ENCODE measurements at places on chromosomes 3 and 15.

- no peak for DNase-seq
These were observed 31.6 kb upstream of the GATA2 start for GRCh38 chr3:128524374-128525299.

DNA sequence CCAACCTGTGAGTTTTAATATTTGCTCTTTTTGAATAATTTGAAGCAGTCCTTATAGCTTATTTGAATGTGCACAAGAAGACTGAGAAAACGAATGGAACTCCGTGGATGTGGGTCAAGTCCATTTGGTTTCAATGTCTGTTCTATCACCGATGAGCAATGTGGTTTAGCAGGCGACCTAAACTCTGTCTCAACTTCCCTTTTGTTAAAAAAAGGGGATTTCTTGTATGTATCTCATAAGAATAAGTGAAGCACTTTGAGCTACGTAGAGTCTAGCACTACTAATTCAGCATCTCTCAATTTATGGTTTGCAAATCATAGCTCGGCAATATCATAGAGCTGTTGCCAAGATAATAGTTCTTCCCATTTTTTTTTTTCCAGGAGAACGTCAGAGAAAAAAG lies 4.6 kb upstream of the SKIL start:
- DNase-seq = no peak

- DNase-seq = no peak
These were observed 134.1 kb upstream of the COL8A1 start for GRCh38 chr3:99504258-99504657.

DNA sequence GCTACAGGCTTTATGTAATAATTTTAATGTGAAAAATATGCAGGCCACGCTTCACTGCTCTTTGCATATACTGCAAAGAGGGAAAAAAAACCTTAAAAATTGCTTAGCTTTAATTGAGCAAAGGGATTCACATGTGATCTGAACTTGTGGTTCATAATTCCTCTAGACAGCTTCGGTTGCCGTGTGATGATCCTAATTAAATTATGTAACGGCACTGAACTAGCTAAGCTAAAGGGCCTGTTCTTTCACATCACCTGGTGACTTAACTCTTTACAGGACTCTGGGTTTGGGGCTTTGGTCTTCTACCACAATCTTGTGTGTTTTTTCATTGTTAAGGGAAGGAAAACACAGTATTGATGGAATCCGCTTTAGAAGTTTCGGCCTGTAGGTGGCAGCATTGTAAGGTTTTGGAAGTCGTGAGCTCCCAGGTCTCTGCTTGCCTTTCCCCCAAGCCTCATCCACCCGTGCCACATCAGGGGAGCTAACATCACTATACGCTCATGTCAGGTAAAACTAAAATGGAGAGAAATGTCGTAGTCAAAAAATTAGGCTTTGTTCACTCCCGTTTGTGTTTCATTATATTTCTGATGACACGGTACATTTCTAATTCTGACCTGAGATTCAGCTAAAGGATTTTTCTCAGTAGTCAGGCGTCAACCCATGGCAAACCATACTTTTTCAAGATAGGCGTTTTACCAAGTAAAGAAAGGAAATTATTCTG lies 205.6 kb upstream of the DPH6 start:
- DNase-seq = no peak

- no peak for DNase-seq
These were observed 39.3 kb upstream of the HDC start for GRCh38 chr15:50304836-50305235.

- no peak for DNase-seq
These were observed 120.2 kb downstream of the NEDD4 start for GRCh38 chr15:55873024-55873720.

GRCh38 chr3:182755308-182755707 lies 38.0 kb upstream of the ATP11B start:
- DNase-seq = no peak

DNA sequence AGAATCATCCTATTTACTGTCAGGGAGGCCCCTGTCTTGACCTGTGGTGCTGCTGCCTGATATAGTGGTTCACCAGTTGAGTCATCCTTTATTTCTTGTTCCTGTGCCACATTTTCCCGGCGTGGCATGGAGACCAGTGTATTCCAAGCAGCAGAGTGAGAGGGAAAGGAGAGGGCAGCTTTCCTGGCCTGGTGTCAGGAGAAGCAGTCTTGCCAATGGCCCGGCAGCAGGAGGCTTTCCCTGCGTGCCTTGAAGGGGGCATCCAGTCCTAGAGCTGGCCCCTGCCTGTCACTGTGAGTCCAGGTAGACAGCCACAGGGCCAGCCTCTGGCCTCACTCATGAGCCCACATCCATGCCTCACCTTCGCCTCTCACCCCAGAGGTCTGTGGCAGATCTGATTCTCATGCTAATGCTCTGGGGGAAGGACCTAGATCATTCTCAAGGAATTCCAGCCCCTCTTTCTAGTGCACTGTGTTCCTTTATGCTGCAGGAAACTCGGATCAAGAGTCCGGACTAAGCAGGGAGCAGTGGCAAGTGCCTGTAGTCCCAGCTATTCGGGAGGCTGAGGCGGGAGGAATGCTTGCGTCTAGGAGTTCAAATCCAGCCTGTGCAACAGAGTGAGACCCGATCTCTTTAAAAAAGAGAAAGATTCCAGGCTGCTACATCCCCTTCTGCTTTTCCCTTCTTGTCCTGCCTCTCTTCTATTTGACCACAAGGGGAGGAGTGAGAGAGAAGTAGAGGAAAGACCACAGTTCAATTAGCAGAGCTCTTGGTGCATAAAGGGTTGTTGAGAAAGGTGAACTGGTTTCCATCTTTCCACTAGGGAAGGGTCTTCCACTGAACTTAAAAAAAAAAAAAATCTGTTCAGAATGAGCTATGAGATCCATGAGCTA lies 66.8 kb upstream of the HACD2 start:
- no peak for DNase-seq

- no peak for DNase-seq
These were observed 939.2 kb downstream of the NAALADL2 start for GRCh38 chr3:175798326-175798725.

DNA sequence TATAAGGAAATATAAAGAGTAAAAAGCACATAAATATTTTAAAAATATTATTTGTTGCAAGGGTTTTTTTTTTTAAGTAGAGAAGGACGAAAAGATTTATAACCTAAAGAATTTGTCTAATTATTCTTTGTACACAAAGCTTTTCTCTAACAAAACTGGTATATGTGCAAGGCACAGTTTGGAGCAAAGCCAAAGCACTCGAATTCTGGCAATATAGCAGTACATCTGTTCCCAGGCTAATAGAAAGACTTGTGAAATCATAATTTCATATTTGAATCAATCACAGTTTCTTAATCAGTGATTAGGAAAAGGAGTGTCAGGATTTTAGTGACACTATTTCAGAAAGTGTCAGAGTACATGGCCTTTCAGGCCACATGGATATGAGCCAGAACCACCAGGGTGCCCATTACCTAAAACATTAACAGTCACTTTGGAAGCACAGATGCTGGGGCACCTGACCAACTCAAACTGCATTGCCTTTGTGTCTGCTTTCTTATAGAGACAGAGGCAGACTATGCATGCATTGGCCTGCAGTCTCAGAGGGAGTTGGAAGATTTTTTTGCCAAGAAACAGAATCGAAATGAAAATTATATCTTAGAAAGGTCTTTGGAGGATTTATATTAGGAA lies 651.8 kb upstream of the SGO1 start:
- DNase-seq = no peak

- DNase-seq = no peak
These were observed 180.0 kb downstream of the CBLB start for GRCh38 chr3:105688821-105689220.

DNA sequence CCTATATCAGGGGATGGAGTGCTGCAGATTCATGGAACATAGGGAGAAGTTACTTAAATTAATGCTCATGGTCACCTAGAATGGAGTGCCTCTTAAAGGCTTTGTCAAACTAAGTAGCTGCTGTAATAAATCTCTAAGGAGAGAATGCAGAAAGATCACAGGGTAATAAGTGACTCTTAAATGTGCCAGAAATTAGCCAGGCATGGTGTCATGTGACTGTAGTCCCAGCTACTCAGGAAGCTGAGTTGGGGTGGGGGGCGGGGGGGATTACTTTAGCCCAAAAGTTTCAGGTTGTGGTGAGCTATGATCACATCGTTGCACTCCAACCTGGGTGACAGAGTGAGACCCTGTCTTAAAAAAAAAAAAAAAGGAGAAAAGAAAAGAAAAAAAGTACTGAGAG lies 90.9 kb upstream of the ASB14 start:
- no peak for DNase-seq

DNA sequence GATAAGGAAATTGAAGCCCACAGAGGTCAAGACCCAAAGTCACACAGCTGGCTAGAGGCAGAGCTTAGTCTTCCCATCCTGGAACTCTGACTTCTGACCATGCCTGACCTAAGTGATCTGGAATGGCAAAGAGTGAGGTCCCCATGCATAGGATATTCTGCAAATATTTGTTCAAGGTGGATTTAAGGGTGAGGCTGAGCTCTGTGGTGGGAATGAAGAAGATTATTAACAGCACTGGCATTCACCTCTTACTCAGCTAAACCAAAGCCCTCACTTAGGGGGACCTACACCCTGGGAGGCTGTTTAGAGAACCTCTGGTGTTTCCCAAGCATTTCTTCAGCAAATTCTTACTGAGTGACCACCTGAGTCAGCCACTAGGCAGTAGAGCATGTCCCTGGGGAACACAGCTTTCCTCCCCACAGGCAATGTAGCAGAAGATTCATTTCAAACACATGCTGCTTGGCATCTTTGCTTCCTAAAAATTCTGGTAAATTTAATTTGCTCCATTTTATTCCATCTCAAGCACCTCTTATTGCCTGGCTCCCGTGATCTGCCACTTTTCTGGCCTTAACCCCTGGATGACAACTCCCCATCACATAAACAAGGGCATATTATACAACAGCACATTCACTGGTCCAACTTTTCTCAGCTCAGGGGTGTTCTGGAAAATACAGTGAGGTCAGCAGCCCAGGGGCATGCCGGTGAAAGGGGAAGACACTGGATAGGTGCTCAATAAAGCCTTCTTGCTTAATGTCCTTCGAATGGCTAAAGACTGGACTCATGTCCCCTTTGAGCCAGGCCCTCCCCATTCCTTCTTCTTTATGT lies 176.0 kb downstream of the ABHD5 start:
- DNase-seq = no peak

GRCh38 chr3:197718891-197719290 lies 17.8 kb downstream of the RUBCN start:
- no peak for DNase-seq

- DNase-seq = no peak
These were observed 168.7 kb downstream of the TMEM108 start for GRCh38 chr3:133206921-133207320.

- no peak for DNase-seq
These were observed 120.3 kb downstream of the BDH1 start for GRCh38 chr3:197435426-197435825.

- no peak for DNase-seq
These were observed 21.6 kb upstream of the TAFA4 start for GRCh38 chr3:68953816-68954444.

DNA sequence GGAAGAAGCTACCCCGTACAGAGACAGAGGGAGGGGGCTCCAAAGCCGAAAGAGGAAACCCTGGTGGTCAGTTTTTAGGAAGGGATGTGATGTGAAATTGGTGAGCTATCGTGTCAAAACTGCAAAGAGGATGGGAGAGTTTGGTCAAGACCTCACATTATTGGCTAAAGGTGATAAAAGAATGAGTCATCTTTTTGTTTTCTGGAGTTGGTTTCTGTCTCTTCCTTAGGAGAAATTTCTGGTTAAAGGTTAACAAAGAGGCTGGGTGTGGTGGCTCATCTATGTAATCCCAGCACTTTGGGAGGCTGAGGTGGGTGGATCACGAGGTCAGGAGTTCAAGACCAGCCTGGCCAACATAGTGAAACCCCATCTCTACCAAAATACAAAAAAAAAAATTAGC lies 217.8 kb upstream of the CBLB start:
- no peak for DNase-seq

DNA sequence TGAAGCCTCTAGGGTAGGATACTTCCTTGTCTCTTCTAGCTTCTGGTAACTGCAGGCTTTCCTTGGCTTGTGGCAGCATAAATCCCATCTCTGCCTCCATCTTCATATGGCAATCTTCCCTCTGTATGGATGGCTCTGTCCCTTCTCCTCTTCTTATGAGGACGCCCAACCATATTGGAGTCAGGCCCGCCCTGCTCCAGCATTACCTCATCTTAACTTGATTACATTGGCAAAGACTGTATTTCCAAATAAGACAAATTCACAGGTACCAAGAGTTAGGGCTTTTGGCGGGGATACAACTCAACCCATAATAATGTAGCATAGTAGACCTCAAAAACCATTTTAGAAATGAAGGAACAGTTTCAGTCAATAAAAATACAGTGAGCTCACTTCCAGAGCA lies 75.4 kb downstream of the BDH1 start:
- DNase-seq = no peak

GRCh38 chr3:45858809-45859543 lies 17.1 kb upstream of the LZTFL1 start:
- DNase-seq = no peak

DNA sequence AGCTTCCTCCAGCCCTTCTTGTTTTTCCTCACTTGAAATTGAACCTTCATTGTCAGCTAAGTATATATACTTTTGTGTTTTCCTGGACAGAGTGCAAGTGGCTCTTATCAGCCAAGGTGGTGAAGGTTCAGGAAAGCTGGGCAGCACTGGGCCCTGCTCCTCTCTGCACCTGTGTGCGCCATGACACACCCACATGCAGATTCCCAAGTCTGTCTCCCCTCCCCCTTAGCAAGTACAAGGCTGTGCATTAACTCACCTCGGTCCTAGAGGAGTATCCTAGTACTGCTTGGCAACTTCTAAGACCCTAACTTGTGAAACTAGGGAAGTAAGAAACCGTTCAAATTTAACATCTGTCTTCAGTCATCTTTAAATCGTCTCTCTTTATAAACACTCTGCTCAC lies 85.8 kb downstream of the SLC49A4 start:
- DNase-seq = no peak

DNA sequence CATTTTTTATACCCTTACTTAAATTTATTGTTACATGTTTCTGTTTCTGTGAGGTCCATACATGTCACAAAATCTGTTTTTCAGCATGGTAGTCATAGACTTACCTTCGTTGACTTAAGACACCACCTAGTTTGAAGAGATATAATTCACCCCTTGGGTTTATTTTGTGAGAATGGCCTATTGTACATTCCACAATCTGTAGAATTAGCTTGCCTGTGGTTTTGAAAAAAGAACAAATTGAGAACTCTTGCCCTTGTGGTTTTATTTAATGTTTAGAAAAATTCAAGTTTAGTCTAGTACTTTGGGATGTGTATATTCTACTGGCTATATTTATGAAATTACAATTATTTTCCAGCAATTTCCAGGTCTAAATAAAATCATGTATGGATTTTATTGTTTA lies 31.6 kb downstream of the FILIP1L start:
- no peak for DNase-seq

GRCh38 chr3:176078906-176079305 lies 1118.4 kb downstream of the TBL1XR1 start:
- DNase-seq = no peak

- DNase-seq = no peak
These were observed 46.9 kb upstream of the COL6A6 start for GRCh38 chr3:130470126-130470525.

GRCh38 chr15:50390554-50391264 lies 33.5 kb upstream of the USP8 start:
- DNase-seq = no peak

- DNase-seq = peak; percentile 23
These were observed 692 bp downstream of the STT3B start for GRCh38 chr3:31533169-31534064.
